ENCODE measurements at places on chromosomes 5 and 9.

GRCh38 chr9:88781628-88782391 is 209.5 kb upstream of the S1PR3 start:
- DNase-seq = no peak

DNA sequence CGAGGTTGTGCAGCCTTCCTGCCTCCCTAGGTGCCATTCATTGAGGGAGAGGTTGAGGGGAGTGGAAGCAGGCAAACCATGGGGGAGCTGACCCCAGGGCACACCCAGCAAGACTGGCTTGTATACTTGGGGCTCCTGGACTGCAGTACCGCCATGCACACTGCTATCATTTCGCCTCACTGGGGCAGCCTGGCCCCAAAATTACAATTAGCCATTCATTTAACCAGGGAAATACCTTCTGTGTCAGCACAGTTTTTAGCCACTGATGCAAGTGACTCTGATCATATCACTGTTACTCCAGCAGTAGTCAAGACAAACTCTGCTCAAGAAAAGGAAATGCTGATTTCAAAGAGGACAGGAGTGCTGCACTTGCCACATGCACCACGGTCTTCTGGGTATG is 109.7 kb downstream of the TRIO start:
- no peak for DNase-seq

DNA sequence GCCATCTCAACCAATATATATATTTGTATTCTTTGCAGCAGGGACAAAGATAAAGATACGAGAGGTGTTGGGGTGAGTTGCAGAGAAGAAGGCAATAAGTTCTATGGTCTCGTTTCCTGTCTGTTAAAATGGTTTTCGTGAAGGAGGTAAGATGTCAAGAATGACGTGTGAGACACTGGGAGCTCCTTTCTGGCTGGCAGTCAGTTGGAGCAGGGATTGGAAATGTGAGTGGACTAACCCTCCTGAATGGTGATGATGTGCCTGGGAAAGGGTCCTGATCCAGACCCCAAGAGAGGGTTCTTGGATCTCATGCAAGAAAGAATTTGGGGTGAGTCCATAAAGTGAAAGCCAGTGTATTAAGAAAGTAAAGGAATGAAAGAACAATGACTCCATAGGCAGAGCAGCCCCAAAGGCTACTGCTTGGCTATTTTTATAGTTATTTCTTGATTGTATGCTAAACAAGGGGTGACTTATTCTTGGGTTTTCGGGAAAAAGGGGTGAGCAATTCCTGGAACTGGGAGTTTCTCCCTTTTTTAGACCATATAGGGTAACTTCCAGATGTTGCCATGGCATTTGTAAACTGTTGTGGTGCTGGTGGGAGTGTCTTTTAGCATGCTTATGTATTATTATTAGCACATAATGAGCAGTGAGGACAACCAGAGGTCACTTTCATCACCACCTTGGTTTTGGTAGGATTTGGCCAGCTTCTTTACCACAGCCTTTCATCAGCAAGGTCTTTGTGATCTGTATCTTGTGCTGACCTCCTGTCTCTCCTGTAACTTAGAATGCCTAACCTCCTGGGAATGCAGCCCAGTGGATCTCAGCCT is 53.7 kb downstream of the SPATA31C2 start:
- no peak for DNase-seq

GRCh38 chr5:132781029-132781428 is 4.0 kb upstream of the SEPTIN8 start:
- DNase-seq = no peak

DNA sequence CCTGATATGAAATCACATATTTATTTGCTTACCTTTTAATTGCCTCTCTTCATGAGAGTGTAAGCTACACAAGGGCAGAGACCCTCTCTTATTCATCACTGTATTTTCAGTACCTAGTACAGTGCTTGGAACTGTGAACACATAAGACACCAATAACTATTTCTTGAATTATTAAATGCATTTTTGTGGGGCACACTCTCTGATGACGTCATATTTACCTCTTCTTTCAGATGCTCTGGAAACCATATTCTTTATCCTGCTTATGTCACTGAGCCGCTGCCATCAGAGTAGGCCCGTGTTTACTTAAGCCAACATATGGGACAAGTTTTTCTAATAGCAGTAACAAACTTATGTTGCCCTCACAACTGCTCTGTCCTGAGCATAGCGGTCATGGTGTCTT is 266.5 kb downstream of the ELAVL2 start:
- DNase-seq = no peak

- no peak for DNase-seq
Observed at GRCh38 chr9:135479469-135480052, at the start of gene PPP1R26. Gene PPP1R26, plus strand, starts transcription at chr9:135479782. Its CDS starts 4,729 bp downstream, at chr9:135484511.

GRCh38 chr5:73387601-73388305 is 60.8 kb downstream of the FOXD1 start:
- peak; percentile 49 for DNase-seq

DNA sequence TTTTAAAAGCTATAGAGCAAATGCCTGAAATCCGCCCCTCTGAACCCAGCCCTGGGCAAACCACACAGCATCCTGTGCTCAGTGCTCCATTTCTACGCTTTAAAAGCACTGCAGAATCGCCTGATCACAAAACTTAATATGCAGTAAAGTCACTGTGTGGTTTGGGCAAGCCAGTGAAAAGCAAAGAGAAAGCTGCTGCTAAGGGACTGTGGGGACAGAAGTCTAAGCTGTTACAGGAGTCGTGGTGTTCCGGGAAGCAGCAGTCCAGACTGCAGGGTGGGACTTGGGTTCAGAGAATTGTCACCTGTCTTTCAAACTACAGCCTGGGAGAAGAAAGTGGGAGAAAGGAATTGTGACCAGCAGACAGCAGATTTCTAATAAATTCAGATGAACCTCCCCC is 8.2 kb downstream of the RAPGEF1 start:
- no peak for DNase-seq

- DNase-seq = no peak
Observed at GRCh38 chr5:74072646-74073045, 446.6 kb downstream of the ARHGEF28 start.

- no peak for DNase-seq
Observed at GRCh38 chr9:121728916-121729315, 77.5 kb downstream of the DAB2IP start.

DNA sequence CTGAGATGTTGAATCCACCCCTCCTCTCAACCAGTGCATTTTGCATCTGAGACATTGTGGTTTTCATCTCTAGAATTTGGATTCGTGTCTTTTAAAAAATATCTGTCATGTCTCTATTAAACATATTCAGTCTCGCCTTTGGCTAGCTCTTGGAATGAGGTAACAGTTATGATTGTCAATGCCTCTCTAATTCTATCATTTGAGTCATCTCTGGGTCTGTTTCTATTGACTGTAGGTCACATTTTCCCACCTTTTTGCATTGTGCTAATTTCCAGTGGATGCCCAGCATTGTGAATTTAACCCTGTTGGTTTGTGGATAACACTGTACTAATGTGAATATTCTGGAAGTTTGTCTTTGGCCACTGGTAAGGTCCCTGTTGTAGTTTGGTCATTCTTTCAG is 8.4 kb upstream of the SLC6A3 start:
- no peak for DNase-seq

GRCh38 chr5:8289779-8290178 is 420.8 kb downstream of the MTRR start:
- no peak for DNase-seq

DNA sequence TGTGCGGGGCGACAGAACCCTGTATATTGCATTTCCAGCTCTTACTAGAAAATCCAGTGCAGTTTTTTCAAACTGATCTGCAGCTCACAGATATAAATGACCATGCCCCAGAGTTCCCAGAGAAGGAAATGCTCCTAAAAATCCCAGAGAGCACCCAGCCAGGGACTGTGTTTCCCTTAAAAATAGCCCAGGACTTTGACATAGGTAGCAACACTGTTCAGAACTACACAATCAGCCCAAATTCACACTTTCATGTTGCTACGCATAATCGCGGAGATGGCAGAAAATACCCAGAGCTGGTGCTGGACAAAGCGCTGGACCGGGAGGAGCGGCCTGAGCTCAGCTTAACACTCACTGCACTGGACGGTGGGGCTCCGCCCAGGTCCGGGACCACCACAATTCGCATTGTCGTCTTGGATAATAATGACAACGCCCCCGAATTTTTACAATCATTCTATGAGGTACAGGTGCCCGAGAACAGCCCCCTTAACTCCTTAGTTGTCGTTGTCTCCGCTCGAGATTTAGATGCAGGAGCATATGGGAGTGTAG is 786 bp downstream of the PCDHB5 start:
- no peak for DNase-seq

- DNase-seq = no peak
Observed at GRCh38 chr5:88758184-88758583, 124.8 kb downstream of the MEF2C start.

- DNase-seq = no peak
Observed at GRCh38 chr9:110969971-110970386, 68.3 kb downstream of the LPAR1 start.

GRCh38 chr5:122749886-122750285 is 25.0 kb upstream of the SNX2 start:
- DNase-seq = no peak

GRCh38 chr9:87336914-87337333 is 160.7 kb upstream of the DAPK1 start:
- DNase-seq = no peak

DNA sequence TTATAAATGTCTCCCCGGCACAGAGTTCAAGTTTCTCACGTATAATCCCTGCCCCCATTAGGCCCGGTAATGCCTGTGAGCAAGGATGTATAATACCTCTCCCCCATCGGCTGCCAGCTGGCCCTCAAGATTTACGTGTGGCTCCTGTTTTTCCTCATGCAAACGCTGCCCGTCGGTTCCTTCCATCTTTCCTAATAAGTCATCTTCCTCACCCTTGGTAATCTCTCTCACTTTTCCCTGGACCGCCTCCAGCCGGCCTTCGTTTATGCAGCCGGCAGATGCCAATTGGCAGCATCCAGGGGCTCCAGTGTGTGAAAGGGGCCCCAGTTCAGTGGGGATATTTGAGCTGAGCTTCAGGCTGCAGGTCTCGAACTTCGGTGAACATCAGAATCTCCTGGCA is 86.5 kb upstream of the NEURL1B start:
- no peak for DNase-seq

- DNase-seq = peak; percentile 65
Observed at GRCh38 chr9:127578952-127579853, 32.9 kb upstream of the STXBP1 start.

GRCh38 chr9:89489548-89490530 is 8.1 kb downstream of the SEMA4D start:
- DNase-seq = no peak

GRCh38 chr9:33867747-33868439 is 50.9 kb downstream of the UBE2R2 start:
- DNase-seq = no peak

GRCh38 chr9:78307360-78307759 is 10.4 kb downstream of the PSAT1 start:
- no peak for DNase-seq

- no peak for DNase-seq
Observed at GRCh38 chr5:94310833-94311232, 307.6 kb downstream of the KIAA0825 start.

DNA sequence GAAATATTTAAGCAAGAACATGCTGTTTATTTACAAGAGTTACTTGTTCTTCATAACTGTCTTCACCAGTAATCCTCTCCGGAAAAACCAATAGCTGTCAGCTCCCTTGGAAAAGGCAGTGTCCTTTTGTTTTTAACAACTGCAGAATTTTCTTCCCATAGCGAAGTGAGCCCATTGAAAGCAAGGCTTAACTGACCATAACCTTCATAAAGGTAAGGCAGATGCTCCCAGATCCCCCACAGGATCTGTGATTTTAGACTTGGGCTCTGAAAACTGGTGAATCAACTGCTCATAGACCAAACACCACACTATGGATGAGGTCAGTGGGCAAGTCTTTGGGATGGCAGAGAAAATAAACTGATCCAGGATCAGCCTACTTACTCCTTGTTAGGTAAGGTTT is 155.0 kb downstream of the GLIS3 start:
- no peak for DNase-seq

DNA sequence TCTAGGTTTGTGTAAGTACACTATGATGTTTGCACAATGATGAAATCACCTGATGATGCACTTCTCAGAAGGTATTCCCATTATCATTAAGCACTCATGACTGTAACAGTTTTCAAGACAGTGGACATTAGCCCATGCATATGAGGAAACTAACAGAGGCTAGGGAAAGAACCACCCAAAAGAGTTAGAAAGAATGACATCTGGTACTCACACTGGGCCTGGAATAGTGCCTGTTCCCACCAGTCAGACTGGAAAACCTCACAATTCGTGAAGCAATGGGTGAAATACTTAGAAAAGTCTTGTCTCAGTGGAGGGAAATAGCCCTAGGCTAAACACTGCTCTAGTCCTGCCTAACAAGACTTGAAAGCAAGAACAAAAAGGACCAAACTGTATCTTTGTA is 117.4 kb upstream of the GDNF start:
- DNase-seq = no peak

- DNase-seq = no peak
Observed at GRCh38 chr9:69599232-69599971, 72.8 kb downstream of the APBA1 start.

DNA sequence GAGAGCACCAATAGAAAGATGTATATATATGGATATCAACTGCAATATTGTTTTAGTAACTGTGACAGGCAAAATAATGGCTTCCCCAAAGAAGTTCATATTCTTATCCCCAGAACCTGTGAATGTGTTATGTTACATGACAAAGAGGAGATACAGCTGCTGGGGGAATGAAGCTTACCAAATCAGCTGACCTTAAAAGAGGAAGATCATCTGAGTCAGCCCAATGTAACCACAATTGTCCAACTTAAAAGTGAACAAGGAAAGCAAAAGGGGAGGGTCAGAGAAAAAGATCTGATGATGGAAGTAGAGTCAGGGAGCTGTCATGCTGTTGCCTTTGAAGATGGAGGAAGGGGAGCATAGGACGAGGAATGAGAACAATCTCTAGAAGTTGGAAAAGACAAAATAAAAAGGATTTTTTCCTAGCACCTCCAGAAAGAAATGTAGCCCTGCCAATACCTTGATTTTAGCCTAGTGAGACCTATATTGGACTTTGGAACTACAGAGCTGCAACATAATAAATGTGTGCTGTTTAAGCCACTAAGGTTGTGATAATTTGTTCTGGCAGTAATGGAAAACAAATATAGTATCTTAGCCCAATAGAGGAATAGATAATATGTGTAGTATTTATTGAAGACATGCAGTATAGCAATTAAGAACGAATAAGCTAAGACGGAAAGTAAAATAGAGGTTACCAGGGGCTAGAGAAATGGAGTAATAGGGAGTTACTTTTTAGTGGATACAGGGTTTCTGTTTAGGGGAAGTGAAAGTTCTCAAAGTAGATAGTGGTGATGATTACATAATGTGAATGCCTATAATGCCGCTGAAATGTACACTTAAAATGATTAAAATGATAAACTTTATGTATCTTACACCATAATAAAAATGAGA is 115.9 kb downstream of the PIK3R1 start:
- no peak for DNase-seq

DNA sequence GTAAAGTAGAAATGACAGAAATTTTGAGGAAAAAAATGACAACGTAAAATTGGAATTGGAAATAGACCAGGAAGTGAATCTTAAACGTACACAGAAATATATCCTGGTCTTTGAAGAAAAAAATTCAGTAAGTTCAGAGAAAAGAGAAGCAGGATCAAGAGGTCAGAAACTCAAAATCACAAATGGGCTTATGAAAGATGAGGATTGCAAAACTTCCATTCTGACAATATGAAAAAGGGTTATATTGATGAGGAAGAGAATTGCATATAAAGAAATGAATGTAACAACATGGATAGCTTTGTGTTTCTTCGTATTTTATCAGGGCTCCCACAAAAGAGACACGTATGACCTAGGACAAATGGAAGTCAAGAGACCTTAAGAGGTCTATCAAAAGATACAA is 58.1 kb downstream of the OXCT1 start:
- DNase-seq = no peak

Data from T-helper 22 cell (primary cell).